Heart right ventricle (tissue), 16 donors: ENCODE measurements at places on chromosomes 13 and 19. TPM values are rescaled to one million over a fixed set of nuclear protein-coding genes. Genes with fewer than 3 reads are reported as not detected.
A peak's percentile ranks its signal among the peaks of the same experiment; 100 is the strongest.

The PRDX2 gene
- polyA plus RNA-seq = 235 TPM

The FGF22 gene
- polyA plus RNA-seq = 0.16 TPM

The CACNA1A gene
- 0.52 TPM for polyA plus RNA-seq

DNA sequence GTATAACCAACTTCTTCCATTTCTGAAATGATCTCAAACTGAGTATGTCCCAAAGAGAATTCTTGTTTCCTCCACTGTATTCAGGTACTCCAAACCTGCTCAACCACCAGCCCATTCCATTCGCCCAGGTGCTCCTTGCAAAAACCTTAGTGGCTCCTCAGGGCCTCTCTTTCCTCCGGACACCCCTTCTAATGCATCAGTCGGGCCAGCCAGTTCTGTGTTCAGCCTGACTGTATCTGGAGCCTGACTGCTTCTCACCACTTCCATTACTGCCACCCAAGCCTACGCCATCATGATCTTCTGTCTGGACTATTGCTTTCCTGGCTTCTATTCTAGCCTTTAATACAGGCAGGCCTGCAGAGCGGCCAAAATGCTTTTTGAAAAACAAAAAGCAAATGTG is 1.5 kb downstream of the PHF11 start:
- no peaks in the 10 kb centered on the region for H3K36me3 ChIP-seq
- H3K4me3 ChIP-seq = no peak overlapping the region
- DNase-seq = no peak
- peaks cover 10% of the 10 kb centered on the region for H3K4me1 ChIP-seq
- no peak overlapping the region for H3K27ac ChIP-seq
- H3K27me3 ChIP-seq = no peaks in the 10 kb centered on the region

- no peaks in the 10 kb centered on the region for H3K36me3 ChIP-seq
- DNase-seq = no peak
- no peak overlapping the region for H3K4me3 ChIP-seq
- H3K27me3 ChIP-seq = no peaks in the 10 kb centered on the region
- H3K27ac ChIP-seq = no peak overlapping the region
These were observed 66.5 kb upstream of the ANKRD10 start for GRCh38 chr13:110981379-110981778.

DNA sequence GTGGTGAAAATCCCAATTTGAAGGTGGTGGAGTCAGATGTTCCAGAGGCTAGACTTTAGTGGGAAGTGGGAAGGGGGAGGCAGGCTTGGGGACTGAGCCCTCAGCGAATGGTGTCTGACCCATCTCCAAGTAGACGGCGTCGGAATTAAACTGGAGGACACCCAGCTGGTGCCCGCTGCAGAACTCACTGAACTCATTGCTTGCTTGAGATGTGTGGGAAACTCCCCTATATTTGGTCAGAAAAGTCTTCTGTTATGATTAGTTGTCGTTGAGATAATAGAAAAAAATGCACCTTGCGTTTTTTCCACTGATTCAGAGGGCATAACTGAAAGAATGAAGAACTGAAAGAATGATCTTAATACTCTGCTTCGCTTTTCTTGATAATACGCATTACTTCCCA is 871 bp upstream of the ZNF583 start:
- H3K4me3 ChIP-seq = peak overlapping the region; percentile 65
- no peak for DNase-seq
- H3K36me3 ChIP-seq = peaks cover 21% of the 10 kb centered on the region
- no peaks in the 10 kb centered on the region for H3K27me3 ChIP-seq

- no peaks in the 10 kb centered on the region for H3K27me3 ChIP-seq
- H3K4me3 ChIP-seq = no peak overlapping the region
- H3K27ac ChIP-seq = no peak overlapping the region
- no peaks in the 10 kb centered on the region for H3K36me3 ChIP-seq
- H3K4me1 ChIP-seq = peaks cover 5% of the 10 kb centered on the region
These were observed 15.0 kb downstream of the KATNAL1 start for GRCh38 chr13:30292325-30292724.
